ENCODE measurements at places on chromosomes 6 and 20.

DNA sequence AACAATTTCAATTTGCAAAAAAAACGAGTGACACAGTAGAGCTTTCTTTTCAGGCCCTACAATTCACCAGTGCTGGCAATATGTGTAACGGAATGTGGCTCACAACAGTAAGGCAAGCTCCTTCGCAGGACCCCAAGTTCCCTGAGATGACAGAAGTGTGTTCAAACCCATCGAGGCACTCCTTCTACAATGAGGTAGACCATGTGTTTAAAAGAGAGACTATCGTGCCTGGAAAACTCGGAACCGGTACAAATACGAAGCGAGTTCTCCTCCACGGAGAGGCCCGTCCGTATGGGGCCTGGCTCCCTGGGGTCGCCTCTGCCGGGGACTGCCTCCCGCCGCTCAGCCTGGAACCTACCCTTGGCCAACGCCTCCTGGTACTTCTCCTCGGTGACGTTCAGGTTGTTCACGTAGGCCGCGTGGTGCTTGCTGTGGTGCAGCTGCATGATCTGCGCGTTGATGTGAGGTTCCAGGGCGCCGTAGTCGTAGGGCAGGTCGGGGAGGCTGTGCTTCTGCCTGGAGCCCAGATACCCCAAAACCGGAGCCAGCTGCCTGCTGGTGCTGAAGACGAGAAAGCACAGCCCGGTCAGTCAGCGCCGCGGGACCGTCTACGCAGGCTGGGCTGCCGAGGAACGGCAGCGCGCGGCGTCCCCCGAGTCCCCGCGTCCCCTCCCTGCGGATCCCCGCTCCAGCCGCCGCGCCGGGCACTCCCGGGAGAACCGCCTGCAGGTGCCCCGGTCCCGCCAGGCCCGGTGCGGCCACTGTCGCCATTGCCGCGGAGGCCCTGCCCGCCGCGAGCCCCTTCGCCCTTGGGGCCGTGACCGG is 526 bp downstream of the SOD2 start:
- DNase-seq: peak; percentile 71

DNA sequence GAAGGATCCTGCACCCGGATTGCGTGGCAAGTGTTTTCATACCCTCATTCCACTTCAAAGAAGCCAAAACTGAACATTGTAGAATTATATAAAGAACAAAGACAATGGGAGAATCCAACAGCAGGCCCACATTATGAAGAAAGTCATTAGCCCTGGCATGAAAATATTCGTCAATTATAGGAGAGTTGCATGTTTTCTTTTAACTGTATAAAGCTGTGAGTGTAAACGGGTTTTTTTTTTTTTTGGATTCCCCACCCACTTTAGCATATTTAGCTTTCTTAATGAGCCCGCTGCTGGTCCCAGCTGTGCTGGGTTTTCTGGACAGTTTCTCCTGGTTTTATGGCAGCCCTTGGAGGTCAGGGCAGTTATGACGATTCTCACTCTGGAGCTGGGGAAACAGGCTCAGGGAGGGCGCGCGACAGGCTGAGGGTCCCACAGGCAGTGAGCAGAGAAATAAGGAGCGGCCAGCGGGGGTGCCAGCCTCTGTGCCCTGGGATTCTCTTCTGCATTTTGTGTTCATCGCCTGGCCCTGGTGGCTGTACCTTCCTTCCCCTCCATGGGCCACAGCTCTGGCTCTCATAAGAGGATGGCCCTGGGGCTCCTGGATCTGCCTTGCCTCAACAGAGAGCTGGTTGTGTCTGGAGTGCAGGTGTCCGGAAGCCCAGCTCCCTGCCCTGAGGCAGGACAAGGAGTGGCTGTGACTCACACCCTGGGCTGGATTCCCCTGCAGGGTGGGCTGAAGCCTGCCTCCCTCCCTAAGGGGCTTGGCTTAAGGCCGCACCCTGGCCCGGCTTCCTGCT is 24.1 kb upstream of the SULF2 start:
- no peak for DNase-seq

- no peak for DNase-seq
Measured at GRCh38 chr20:17542481-17542880, 11.3 kb upstream of the BFSP1 start.

DNA sequence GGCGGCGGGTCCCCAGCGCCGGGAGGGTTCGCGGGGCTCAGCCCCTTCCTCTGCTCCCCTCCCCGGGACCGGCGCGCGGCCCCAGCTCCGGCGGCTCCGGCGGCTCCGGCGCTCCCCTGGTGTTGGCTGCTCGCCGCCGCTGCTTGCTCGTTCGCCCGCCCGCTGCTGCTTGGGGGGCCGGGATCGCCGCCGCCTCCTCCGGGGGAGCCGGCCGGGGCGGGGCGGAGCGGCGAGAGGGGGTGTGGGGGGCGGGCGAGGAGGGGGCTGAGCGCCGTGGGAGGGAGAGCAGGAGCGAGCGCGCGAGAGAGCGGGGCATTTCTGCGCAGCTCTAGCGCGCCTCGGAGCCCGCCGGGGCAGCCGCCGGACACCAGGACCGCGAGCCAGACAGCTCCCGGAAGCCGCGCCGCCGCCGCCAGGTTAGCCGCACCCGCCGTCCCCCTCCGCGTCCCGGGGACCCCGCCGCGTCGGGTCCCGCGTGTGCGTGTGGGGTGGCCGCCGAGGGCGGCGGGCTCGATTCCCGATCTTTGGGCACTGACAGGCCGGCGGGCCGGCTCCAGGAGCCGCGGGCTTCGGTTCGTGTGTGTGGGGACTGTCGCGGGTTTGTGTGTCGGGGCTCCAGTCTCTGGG is 62.0 kb upstream of the EPB41L1 start:
- DNase-seq: no peak
